ENCODE measurements at places on chromosomes 7 and 10. TPM values are rescaled to one million over a fixed set of nuclear protein-coding genes. Genes with fewer than 3 reads are reported as not detected.

KIN gene
- total RNA-seq, result 8.4 TPM

CALCR gene
- not detected for total RNA-seq

DNA sequence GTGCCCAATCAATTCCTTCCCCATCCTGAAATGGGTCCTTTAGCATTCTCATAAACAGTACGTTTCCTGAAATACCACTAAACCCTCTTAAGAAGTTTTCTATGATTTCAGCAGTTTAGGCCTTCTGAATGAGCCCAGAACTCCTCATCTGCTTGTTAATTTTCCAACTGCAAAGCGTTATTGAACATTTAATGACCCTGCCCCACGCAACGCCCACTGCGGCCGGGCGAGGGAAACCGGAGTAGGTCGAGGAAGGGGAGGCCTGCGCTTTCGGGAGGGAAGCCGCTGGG is 608 bp upstream of the UBN2 start:
- DNase-seq, result no peak

DNA sequence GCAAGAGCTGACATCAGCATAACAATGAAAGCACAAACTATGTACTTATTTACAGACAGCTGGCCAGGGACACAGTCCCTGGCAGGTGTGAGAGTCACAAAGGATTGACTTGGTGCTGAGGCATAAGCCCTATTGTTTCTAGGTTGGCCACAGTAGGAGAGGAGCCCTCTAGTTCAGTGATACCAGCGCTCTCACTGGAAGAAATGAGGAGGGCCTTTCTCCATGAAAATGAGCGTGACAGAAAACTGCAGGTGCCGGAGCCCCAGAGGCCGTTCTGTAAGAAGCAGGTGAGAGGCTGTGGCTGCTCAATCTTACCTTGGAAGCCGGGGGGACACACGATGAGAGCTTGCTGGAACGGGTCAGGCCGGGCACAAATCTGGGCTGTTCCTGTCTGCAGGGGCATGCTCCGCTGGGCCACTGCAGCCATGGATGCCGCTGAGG is 90.5 kb downstream of the CLEC2L start:
- no peak for DNase-seq

- no peak for DNase-seq
These were observed 294.6 kb downstream of the PTEN start for GRCh38 chr10:88157981-88158465.

DNA sequence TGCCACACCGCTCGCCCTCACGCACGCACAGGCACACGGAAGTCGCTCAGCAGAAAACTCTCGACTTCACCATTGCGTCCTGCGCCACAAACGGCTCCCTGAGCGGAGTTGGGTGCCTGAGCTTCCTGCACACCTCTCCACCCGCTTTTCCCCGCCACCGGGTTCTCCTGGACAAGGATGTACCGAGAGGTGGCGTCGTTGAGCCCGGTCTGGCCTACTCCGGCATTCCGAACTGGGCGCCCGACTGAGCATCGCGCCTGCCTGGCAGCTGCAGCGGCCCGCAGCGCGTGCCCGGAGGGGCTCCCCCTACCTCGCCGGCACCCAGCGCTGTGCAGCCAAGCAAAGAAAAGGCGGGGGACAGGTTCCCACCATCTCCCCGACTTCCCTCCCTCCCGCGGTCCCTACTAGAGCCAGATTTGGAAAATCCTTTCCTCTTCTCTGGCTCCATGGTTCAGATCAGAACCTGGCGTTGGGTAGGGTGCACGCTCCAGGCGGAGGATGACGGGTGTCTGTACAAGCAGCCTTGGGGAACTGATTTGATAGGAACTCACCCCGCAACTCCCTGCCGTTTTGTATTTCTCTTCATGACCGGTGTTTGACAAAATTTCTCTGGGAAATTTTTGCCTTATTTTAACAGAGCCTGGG is 1.7 kb downstream of the SORCS3 start:
- DNase-seq, result no peak

- no peak for DNase-seq
These were observed 10.5 kb upstream of the EDRF1 start for GRCh38 chr10:125708971-125709503.

DNA sequence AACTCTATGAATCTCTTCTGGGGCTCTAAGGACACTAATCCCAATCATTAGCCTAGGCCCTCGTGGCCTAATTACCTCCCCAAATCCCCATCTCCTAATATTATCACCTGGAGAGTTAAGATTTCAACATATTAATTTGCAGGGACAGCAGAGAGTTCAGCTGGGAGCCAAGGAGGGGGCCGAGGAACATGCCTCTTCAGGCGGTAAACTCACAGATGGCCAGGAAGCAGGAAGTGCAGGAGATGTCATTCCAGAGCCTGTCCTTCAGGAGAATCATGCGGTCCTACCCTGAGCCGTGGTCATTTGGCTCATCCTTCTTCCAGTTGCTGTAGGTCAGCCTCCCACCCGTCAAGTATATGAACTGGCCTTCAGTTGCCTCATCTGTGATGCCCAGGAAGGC is 21.9 kb upstream of the SFTPA2 start:
- DNase-seq, result no peak

SOSTDC1 gene
- total RNA-seq, result 0.39 TPM

- no peak for DNase-seq
These were observed 43.9 kb upstream of the SRGN start for GRCh38 chr10:69043931-69044531.

SPDYE18 gene
- 4.0 TPM for total RNA-seq

GRCh38 chr10:72502581-72502980 is 123.3 kb downstream of the MICU1 start:
- no peak for DNase-seq

DNA sequence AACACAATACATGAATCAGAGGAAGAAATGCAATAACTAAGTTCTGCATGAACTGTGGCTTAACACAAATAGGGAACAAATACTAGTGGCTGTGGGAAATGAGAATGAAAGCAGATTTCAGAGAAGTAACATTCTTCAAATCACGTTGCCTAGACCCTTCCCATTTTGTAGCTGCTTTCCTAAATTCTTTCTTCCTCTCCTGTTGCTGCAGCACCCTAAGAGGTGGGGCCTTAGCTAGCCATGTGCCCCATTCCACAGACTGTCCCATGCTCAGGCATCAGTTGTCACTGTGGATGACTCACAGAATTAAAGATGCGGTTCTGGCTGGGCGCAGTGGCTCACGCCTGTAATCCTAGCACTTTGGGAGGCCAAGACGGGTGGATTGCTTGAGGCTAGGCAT is 704.7 kb upstream of the C7orf33 start:
- DNase-seq, result no peak

GRCh38 chr10:71277914-71278665 is 41.0 kb upstream of the SLC29A3 start:
- DNase-seq, result no peak

DNA sequence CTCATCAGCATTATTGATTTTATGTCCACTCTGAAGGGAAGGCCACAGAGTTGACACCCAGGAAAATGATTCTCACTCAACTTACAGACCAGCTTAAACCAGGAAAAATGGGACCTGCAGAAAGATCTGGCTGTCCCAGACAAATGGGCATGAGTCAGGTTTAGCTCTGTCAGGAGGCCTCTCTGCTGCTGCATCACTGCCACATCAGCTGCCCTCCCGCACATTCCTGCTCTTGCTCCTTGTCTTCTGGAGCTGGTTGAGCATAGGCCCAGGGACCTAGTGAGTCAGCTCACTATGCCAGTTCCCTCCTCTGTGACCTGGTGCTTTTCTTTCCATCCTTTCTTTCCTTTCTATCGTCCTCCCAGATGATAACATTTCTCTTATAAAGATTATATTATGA is 18.8 kb upstream of the SMNDC1 start:
- DNase-seq, result no peak

DNA sequence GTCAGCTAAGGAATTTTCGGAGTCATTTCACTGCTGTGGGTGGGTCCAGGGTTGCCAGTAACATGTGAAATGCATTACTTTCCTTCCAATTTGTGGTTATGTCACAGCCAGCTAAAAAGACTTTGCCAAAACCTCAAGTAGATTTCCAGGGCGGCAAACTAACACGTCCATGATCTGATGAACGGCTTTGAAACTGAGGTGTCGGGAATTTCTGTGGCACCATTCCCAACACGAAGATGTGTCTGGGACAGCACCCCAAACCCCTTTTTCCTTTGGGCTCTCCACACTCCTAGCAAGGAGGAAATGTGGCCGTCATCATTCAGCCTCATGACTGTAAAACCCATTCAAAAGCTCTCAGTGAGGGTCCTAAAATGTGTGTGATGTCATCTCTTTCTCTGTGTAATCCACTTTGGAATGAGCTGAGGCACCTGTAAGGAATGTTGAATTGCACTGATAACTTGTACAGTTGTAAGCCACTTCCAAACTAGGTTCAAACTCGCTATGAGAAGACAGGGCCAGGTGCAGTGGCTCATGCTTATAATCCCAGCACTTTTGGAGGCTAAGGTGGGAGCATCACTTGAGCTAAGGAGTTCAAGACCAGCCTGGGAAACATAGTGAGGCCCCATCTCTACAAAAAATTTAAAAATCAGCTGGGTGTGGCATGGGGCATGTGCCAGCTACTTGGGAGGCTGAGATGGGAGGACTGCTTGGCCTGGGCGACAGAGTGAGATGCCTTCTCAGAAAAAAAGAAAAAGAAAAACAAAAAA is 146.1 kb upstream of the FRMD4A start:
- no peak for DNase-seq

- DNase-seq, result no peak
These were observed 219.5 kb upstream of the NRP1 start for GRCh38 chr10:33553748-33554571.

GRCh38 chr7:70807650-70808049 is 324.3 kb upstream of the GALNT17 start:
- no peak for DNase-seq

DNA sequence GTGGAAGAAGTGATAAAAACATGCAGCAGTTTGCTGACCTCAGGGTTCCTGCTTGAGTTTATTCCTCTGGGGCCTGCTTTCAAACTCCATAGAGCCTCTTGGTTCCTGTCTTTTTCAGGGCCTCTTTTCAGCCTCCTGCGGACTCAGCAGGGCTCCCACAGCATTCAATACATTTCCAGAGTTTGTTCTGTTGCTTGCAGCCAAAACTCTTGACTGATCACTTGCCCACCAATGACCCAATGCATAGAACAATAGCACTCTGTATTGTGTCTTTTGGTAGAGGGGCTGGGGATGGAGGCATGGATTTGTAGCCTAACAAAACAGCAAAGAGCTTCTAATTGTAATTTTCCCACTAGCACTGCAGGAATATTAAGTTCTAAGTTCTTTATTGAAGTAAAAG is 50.8 kb upstream of the CREB5 start:
- no peak for DNase-seq

GRCh38 chr10:33927347-33927746 is 592.9 kb upstream of the NRP1 start:
- DNase-seq, result no peak

DNA sequence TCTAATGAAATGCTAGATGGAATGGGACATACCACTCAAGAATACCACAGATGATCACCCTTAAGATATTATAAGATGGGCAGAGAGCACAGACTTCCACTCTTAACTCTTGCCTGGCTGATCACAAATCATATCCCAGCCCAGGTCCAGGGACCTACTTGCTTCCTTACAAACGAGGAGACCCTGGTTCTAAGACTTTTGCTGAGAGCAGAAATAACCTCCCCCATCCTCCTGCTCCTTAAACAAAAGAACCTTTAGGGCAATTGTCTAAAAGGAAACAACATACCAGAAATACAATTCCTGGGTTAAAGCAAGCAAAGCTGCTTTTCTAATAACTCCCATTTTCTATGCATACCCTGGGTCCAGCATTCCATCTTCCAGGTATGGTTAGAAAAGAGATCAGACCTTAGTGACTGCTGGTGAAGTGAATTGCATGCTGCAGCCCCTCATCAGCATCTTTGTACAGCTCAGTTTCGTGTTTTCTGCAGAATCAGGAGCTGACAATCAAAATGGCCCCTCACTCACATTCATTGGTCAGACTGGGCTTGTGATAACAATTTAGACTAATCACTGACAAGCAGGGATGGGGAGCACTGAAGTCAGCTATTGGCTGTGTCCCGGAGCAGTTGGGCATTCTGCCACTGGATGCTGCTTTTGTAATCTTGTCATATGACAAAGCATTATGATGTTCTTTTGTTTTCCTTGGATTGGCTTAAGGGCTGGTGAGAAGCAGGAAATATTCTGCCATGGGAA is 14.6 kb downstream of the IFIT3 start:
- peak; percentile 83 for DNase-seq

TAS2R41 gene
- not detected for total RNA-seq

DNA sequence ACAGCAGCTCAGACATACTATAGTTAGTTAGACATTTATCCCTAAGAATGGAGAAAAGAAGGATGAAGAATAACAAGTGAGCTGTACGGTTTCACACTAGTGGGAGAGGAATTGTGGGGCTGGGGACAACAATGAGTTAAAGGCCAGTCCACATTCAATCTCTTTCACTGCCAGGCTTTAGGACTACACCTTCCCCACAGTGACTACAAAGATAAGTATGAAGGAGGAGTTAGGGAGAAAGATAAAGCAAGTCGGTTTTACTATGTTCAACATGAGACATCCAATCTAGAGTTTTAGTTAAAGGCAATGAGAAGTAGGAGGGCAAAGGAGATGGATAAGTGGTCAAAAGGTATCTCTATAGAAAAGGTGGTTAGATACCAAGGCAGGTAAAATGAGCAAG is 16.3 kb downstream of the ARHGAP12 start:
- no peak for DNase-seq

DNA sequence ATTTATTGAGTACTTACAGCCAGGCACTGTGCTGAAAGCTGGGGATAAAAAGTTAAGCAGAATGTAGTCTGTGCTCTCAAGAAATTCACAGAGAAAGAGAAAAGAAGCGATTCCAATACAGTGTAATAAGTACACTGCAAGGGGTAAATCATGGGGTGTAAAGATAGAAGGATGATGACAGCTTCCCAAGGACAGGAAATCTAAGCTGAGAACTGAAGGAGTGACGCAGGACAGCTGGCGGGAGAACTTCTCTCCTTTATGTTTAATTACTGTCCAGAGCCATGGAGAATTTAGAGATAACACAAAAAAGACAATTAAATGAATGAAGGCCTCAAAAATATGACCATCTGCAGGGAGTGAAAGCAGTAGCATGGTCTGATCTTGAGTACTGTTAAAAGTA is 34.8 kb downstream of the C7orf33 start:
- DNase-seq, result no peak

- no peak for DNase-seq
These were observed 1.1 kb downstream of the NANOS1 start for GRCh38 chr10:119030421-119031250.

GRCh38 chr7:63925262-63925625 is 73.4 kb upstream of the ZNF722 start:
- DNase-seq, result no peak

- no peak for DNase-seq
These were observed 4.4 kb upstream of the ASB13 start for GRCh38 chr10:5670662-5671375.
